ENCODE measurements at places on chromosomes 12 and 14.

DNA sequence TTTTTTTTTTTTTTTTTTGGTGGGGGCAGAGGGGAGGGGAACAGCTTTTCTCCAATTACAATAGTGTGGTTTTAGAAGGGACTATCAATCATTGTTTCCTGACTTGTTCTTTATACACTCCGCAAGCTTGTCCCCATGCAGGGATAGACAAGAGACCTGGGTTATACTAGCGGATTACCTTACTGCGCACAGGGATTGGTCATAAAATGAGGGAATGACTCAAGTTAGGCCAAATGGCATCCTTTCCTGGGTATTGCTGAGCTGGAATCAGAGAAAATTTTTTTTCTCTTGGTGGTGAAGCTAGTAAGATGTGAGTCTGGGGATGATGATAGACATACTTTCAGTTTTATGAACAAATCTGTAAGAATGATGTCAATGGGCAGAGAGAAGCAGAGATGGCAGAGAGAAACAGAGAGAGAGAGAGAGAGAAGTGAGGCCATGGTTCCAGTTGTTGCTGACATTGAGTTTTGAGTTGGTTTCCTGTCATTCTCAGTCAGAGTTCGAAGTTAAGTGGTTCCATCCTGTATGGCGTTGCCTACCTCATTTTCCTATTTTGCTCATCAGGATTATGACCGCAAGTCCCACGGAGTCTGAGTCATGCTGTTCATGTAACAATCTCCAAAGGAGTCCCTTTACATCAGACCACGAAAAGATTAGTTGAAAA is 59.1 kb upstream of the OTOGL start:
- DNase-seq = peak; percentile 1

DNA sequence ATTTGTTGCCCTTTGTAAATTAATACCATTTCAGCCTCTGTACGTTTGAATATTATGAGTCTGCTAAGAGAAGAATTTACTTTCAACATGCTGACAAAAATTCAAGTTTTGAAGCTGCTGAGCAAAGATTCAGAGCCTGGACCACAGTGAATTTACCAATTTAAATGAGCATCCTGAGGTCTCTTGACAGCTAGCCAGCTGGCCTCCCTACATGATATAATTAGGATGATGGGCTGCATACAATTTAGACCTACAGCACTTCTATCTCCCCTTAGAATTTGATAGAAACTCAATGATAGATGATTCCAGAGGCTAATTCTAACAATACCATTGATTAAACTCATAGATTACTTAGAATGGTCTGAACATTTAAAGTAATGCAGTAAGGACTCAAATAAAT is 10.0 kb upstream of the EEA1 start:
- DNase-seq = no peak

GRCh38 chr12:131091413-131091975 is 137.8 kb downstream of the ADGRD1 start:
- peak; percentile 33 for DNase-seq

- DNase-seq = no peak
Observed at GRCh38 chr12:120200364-120200800, 529 bp downstream of the RPLP0 start.

- no peak for DNase-seq
Observed at GRCh38 chr12:18165889-18166288, 75.9 kb upstream of the RERGL start.
